ENCODE measurements at places on chromosomes 2 and 18.

GRCh38 chr2:39338502-39338901 is 94.7 kb upstream of the CDKL4 start:
- no peak for DNase-seq

GRCh38 chr2:59249441-59250306 is 1008.5 kb upstream of the FANCL start:
- no peak for DNase-seq

GRCh38 chr2:73063472-73063871 is 8.0 kb downstream of the SFXN5 start:
- DNase-seq: no peak

DNA sequence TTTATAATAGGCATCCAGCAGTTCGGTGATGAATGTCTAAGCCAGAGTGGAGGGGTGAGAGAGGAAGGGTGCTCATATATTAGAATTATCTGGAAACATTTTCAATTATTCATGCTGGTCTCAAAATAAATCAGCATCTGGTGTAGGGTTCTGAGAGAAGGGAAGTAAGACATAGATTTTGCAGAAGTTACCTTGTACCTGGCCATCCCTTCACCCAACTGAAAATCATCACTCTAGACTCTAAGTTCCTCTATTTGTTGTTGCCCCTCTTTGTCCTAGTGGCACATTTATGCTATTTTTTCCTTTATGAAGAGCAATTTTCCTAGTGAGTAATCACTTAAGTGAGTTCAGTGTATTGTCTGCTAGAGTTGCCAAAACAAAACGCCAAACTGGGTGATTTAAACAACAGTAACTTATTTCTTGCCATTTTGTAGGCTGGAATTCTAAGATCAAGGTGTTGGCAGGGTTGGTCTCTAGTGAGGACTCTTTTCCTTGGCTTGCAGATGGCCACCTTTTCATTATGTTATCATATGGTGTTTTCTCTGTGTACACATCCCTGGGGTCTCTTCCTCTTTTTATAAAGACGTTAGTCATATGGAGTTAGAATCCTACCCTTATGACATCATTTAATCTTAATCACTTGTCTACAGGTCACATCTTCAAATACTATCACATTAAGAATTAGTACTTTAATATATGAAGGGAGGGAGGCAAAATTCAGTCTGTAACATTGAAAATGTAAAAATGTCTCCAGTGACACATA is 129.9 kb upstream of the KLHL14 start:
- DNase-seq: no peak

DNA sequence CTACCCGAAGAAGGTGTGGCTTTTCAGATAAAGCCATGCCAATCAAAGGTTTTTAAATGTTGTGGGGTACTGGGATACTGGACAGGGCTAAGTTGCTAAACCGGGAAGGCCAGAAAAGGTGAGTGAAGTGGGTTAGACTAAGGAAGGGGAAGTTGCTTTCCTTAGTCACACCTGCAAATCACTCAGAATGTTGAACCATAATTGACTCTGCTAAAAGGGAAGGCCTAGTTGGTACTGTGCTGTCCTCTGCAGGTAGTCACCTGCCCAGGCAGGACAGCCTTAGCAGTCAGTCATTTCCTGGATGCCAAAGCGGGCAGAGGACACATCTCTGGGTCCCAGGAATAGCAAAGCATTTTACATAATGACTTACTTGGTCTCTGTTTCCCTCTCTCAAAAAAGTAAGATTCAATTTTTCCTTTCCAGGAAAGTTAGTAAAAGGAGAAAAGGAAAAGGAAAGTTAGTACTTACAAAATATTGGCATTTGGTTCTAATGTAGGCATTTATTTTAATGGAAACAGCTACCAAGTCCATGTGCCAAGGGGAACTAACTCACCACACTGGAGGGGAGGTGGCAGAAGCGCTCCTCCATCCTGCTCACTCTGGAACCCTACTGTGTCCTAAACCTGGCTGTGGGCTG is 60.3 kb downstream of the RFTN2 start:
- no peak for DNase-seq

DNA sequence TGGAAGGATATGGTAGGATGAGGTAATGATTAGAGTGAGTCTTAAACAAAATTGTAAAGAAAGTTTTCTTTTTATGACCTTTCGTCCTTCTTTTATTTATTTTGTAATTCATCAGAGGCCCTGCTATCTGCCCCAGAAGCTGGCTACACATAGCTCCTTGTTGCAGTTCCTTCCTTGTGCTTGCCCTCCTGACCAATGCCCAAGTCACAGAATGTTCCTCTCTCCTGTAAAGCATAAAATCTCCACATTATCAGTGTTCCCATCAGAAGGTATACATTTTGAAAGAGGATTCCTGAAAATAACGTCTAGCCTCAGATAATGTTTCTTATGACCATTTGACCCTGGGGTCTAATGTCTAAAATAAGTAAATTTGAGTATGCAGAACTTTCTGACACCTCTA is 78.3 kb downstream of the RND3 start:
- no peak for DNase-seq

- DNase-seq: no peak
Measured at GRCh38 chr2:168171059-168171762, 76.2 kb downstream of the STK39 start.

DNA sequence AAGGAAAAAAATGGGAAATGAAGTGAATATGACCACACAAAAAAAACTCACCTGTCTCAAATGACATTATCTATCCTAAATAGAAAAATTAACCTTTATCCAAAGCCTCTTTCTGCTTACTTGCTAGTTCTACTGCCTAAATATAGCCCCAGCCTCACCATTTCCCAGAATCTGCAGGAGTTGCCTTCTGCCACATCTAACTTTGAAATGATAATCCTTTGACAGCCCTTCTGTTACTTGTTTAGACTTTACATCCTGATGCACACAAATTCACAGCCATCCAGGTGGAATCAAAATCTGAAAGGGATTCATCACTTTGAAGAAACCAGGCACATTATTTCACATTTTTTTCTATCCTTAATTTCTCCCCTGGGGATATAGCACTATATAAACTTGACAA is 1356.2 kb upstream of the NXPH2 start:
- no peak for DNase-seq

- DNase-seq: no peak
Measured at GRCh38 chr2:167013227-167013626, 124.9 kb downstream of the XIRP2 start.

- DNase-seq: no peak
Measured at GRCh38 chr2:232300894-232301387, 77.6 kb upstream of the ALPP start.

DNA sequence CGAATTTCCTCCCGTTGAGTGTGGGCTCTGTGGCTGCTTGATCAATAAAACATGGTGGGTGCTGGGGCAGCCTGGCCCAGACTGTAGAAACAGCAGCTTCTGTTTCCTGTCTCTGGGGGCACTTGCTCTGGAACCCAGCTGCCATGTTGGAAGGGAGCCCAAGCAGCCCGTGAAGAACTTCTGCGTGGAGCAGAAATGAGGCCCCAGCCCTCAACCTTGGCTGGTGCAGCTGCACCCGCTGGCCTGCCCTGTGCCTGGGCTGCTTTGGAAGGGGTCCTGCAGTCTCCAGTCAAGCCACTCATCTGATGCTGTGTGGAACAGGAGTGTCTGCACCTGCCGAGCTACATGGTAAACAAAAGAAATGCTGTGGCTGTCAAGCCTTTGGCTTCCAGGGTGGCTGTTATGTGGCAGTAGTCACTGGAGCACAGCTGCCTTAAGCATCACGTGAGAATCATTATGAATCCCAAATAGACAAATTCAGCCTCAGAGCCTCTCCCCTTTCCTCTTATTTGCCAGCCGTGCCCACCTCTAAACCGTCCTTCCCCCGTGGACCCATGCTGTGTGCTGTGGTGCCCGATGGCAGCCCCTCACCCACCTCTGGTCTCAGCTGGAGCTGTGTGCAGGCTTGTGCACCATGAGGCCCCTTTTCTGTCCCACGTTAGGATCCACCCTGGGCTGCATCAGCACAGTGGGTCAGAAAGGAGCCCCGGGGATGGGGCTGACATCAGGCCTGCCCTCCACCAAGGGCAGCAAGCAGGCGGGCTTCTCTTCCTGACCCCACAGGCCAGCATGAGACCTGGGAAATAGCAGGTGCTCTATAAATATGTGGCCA is 134.0 kb upstream of the HDAC4 start:
- DNase-seq: no peak

DNA sequence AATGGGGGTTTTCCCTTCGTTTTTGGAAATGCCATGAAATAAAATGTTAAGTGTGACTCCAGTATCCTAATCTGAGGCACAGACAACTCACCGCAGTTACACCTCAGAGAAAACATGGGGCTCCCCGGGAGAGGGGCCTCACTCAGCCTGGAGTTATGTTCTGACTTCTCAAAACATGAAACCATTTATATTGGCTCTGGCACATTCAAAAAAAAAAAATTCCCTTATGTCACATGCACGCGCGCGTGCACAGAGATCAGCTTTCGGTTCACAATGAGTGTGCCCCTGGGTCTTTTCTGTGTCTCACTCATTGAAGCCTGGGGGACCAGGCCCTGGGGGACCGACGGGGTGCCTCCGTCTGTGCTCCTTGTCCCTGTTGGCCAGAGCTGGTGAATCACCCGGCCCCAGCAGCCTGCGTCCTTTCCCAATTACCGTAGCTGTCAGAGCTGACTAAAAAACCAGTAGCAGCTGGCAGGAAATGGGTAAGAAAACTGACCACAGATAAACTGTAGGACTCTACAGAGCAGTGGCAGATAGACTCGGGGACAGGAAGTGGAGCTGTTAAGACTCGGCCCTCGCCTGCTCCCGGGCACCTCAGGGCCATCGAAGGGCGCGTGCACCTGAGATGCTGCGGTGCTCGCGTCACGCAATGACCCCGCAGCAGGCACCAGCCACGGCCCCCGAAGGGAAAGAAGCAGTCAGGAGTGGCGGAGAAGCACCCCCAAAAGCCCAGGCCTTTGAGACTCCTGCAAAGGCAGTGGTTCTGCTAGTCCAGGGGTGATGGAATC is 138.3 kb upstream of the ID2 start:
- DNase-seq: peak; percentile 93

DNA sequence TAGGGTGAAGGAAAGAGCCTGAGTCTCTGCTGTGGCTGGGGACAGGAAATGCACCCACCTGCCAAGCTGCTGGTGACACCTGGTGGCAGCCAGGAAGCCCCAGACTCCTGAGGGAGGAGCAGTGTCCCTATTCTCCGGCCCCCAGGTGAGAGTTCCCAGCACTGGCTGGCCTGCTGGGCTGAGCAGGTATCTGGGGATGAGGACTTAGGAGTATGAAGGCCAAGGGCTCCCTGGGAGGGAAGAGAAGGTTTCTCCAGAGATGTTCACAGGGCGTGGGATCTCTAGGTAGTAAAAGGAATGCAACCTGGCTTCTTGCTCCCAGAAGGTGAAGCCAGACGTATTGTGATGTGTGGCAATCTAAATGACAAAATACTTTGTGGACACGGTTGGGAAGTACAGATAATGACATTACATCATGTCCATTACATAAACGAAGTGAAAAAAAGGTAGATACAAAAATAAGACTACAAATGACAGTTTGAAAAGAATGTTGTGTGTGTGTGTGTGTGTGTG is 75.8 kb upstream of the SLC1A4 start:
- peak; percentile 49 for DNase-seq

DNA sequence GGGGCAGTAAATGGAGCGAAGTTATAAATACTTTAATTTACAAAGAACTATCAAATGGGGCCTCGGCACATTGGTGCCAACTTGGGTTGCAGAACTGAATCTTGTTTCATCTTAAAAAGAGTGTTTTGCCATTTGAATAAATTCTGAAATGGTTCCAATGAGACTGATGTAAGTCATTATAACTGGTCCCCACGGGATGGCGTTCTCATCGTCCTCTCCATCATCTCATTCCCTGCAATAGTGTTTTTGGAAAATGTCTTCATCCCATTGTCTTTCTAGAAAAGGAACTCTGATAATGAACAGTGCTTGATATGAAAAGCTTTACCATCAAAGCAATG is 422.0 kb upstream of the ID2 start:
- DNase-seq: no peak

- no peak for DNase-seq
Measured at GRCh38 chr2:52253416-52253980, 1221.6 kb upstream of the NRXN1 start.

- no peak for DNase-seq
Measured at GRCh38 chr2:156471762-156472161, 35.6 kb downstream of the GPD2 start.

DNA sequence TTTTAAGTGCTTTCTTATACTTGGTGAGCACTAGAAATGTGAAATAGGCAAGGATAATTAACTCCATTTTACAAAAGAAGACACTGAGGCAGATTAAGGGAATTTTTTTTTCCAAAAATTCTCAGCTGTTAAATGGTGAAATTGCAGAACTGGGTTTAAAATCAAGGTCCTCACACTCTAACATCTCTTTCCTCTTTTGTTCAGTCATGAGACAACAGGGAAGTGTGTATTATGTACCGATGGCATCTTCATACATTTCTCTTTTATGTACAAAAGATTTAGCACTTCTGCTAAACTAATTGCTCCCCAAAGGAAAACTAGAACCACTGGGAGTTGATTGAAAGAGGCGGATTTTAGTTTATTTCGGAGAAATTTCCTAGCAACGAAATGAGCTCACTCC is 203.0 kb downstream of the SETBP1 start:
- no peak for DNase-seq

DNA sequence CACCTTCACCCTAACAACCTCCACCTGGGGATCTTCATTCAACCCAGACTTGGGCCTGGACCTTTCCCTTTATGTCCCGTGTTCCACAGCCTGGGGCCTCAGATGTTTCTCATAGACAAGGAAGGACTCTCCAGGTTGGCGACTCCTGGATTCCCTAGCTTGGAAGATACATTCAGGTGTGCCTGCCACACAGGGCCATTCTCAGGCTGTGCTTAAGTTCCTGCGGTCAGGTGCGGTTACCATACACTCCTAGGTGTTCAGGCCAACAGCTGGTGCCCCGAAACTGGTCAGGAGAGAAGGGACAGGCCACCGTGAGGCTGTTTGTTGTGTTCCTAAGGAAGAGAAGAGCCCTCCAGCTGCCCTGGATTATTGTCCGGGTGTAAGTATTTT is 15.6 kb downstream of the SLC4A3 start:
- DNase-seq: no peak

DNA sequence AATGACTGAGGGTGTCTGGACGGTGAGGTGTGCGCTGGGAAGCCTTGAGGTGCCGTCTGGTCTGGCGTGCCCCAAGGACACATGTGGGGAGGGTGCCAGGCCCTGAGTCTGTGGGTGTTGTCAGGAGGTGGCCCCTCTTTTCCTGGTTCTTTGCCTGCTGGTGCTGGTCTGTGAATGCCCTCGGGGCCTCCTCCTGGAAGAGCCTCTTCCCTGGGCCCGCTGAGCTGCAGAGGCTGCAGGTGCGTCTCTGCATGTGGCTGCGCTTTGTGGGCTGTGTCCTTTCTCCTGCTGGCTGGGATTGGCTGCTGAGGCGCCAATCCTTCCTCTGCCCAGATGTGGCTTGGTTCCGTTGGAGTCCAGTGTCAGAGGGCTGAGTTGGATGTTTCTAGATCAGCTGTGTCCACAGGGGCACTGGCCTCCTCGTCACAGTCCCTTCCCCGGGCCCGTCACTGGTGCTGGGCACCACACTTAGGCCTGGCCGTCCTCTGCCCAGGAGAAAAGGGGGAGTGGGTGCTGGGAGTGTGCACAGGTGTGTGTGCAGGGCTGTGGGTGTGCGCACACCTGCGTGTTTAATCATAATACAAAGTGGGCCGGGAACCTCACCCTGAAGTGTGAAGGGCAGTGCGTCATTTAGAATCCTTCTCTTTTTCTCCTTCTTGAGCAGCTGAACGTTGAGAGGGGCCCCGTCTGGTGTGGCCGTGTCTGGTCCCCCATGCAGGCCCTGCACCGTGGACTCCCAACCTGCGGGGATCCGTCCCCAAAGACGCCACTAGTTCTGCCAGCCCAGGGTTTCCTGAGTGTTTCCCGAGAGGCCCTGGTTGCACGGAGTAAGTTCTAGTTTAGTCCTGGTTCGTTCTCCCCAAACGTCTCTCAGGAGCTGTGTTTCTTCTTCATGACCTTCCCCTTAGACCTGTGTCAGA is 35.5 kb downstream of the RTP5 start:
- no peak for DNase-seq

Data from stimulated activated effector memory CD8-positive, alpha-beta T cell treated with anti-CD3 and anti-CD28 coated beads, Interleukin-12 subunit alpha, Interleukin-12 subunit beta, amount 100 ng/mL, for 72 hours (primary cell).